GM12865 (cell line): ENCODE measurements at places on chromosomes 2 and 18.

- DNase-seq, result peak; percentile 76
These were observed 23.7 kb upstream of the MYO5B start for GRCh38 chr18:50218432-50219197.

GRCh38 chr2:208491641-208492040 is 85.0 kb downstream of the PTH2R start:
- no peak for DNase-seq

GRCh38 chr2:101697124-101698013 is at the start of gene MAP4K4:
Gene MAP4K4, plus strand, starts transcription at chr2:101697707. Its CDS starts 374 bp downstream, at chr2:101698081.
- peak; percentile 50 for DNase-seq

DNA sequence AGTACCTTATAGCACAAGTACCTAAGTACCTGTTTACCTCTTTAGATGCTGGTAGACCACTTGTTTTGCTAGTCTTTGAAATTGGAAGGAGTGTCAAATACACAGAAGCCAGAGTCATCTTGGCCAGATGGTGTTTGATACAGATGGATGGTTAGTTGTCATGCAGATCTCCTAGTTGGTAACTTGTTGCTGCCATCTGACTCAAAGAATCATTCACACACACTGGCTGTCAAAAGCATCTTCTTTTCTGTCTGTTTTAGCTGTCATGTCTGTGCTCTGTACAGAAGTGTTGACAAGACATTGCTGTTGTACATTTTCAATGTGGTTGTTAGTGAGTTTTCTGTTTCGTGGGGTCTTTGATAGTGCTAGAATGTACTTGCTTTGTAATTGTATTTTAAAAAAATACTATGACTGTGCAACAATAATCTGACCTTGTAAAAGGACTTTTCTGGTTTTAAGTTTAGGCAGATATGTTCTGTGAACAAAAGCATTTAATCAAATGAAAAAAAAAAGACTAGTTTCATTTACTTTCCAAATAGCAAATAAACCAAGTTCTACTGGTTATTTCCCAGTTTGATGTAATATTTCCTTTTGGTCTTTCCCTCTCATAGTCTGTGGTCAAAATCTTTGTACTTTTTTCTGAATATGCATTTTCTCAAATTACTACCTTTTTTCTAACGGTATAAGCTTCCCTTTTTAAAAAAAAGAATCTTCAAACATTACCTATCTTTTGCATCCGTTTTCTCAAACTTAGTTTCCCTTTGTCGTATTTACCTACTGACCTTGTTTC is 39.9 kb downstream of the TANK start:
- peak; percentile 53 for DNase-seq

DNA sequence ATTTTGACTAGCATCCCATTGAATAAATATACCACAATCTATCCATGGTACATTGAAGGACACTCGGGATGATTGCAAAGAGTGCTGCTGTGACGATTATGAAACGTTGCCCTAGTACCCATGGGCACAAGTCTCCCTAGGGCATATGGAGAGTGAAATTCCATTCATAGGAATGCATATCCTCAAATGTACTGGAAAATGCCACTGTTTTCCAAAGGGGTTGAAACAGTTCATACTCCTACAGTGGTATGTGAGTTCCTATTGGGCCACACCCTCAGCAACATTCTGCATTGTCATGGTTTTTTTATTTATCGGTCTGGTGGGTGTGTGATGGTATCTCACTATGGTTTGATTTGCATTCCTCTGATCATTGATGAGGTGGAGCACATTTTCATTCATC is 130.6 kb downstream of the TWIST2 start:
- DNase-seq, result no peak

DNA sequence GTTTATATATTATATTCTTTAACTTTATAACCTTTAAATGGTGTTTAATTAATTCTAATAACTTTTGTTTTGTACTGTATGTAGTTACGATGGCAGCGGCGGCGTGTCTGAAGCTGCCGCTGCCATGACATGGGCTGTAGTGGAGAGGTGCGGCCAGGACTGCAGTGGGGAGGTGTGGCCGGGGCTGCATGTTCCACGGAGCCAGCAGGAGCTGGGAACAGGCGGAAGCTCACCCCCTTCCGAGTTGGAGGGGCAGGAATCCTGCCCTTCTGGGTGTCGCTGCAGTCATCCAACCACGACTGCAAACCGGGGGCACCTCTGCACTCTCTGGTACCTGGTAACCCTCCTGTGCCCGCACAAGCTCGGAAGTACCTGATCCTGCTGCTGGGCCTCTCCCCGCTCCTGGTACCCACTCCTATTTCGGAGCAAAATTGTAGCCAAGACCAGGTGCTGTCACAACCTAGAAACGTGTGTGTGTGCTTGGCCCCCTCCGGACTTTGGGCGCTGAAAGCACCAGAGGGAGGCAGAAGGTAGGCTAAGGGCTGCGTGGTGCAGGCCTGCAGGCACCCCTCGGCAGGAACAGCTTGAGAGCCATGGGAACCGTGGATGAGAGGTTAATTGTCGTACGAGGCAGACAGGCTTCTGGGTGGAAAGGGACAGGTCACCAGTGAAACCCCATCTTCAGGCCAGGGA is 1329.7 kb upstream of the SLC39A10 start:
- DNase-seq, result no peak

- no peak for DNase-seq
These were observed 87.3 kb downstream of the ACAA2 start for GRCh38 chr18:49725809-49726674.

DNA sequence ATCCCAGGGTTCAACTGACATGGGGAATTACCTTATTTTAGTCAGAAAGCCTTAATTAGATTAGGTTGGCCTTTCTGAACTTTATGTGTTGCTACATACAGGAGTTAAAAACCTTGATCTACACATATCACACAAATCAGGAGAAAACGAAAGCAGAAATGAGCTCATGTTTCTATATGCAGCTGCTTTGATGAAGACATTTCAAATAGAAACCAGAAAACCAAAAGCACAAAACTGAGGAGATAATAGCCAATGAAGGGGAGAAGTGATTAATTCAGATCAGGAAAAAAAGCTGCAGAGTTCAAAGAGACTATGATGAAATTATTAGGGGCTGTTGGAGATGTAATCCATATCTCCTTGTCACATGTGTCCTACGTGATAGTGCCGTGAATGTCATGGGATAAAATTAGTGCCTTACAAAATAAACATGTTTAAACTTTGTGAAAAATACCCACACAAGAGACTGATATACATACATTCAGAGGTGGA is 255.0 kb downstream of the CAMKMT start:
- peak; percentile 68 for DNase-seq

DNA sequence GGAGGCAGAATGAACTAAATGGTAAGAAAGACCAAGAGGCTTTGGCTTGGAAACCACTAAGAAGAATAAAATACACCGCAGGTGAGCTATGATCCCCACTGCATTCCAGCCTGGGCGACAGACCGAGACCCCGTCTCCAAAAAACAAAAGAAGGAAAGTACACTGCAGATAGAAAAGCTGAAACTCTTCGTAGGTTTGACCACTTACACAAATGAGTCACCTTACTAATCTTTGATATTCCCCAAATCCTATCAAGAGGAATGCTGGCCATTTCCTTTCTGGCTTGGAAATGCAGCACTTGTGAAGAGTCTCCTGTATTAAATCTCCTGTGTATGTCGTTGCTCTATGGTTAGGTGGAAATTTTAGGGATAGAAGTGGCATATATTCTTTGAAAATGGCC is 108.8 kb downstream of the MTCL1 start:
- DNase-seq, result no peak

DNA sequence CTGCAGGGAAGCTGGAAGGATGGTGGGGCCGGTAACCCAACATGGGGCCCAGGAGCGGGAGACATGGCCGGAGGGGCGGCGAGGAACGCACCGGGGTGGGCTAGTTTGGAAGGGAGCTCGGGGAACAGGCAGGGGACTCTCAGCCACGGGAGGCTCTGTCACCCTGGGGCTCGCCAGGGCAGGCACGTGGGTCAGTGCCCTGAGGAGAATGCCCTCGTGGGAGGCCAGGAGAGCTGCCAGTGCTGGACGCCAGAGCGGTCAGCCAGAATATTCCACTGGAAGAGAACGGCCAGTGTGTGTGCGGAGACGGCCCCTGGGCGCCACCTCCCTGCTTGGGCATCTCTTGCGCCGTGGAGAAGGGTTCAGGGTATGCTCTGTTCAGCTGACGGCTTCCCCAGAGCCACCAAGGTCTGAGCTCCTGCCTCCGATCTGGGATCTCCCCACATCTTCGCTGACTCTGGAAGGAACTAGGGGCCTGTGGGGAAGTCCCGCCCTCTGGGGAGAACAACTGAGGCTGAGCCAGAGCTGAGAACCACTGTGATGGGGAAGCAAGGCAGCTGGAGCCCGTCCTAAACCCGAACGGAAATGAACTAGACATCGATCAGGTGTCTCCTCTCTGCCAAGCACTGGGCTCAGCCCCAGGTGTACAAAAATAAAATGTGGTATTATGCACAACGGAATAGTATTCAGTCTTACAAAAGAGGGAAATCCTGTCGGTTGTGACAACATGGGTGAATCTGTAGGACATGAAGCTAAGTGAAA is 49.3 kb downstream of the TNP1 start:
- no peak for DNase-seq

DNA sequence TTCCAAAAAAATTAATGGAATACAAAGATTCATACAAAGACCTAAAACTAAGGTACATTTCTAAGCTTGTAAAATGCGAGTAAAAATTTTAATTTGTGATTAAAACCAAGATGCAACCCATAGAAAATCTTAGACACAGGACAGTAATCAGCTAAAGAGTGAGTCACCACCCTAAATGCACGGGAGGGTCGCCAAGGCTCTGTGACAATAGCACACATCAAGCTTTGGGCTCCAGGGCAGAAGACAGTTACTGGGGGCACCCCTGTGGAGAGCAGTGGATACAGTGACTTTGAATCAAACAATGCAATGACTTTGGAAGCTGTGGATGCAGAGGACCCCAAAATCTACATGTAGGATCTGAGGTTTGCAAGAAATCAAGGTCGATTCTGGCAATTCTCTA is 7.5 kb downstream of the FLACC1 start:
- no peak for DNase-seq

GRCh38 chr2:74910245-74910644 is 48.2 kb upstream of the POLE4 start:
- no peak for DNase-seq

- no peak for DNase-seq
These were observed 37.4 kb downstream of the NCK2 start for GRCh38 chr2:105782123-105782522.

GRCh38 chr18:68102117-68102516 is 585.6 kb upstream of the DSEL start:
- DNase-seq, result no peak

DNA sequence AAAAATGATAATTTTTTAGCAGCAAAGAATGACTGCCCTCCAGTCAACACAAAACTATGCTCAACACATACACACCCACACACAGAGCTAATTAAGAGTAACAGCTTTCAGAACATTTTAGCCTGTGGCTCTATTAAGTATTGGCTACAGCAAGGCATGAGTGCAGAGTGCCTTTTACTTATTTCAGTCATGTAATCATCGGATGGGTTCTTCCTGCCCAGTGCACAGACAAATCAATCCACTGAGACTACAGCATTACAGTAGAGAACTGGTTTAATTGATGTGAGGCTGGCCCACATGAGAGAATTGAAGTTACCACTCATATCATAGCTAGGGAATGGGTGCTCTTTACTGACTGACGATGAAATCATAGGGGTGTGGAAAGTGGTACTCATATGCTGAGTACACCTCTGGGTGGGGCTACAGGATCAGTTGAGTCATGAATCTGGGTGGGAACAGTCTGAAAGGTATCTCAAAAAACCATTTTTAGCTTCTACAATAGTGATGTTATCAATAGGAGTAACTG is 241.0 kb downstream of the FSIP2 start:
- peak; percentile 5 for DNase-seq

- no peak for DNase-seq
These were observed 785.7 kb downstream of the CCDC85A start for GRCh38 chr2:56969513-56969912.

DNA sequence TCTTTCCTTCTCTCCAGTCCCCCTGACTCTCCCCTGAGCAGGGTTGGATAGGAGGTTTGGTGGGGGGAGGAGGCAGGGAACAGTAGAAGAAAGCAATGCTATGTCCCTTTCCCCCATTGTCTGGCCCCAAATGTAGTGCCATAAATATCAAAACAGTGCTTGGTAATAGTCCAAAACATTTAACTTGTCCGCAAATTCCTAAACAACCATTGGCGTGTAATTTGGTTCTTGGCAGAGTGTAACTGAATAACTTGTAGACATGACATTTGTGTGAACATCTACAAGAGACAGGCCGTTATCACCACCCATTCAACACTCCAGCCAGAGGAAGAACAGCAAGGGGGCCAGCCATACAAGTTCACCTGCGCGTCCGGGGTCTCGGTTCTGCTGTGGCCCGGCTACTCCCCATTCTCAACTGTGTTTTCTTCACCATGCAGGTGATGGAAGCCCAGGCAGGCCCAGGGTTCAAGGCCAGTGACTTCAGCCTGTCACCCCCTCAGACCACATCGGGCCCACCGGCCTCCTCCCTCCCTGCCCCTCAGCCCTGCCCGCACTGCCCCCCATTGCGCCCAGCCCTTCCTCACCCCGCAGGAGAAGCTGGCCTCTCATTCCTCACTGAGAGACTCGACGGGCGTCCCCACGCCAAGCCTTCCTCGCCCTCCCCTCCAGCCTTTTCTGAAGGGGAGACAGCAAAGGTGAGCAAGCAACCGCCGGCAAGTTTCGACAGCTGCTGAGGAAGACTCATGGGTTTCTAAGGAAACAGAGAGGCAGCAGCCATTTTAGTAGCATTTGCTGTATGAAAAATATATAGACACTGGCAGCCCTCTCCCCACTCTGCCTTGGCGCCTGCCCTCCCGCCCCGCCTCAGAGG is 699 bp upstream of the RAPGEF4 start:
- no peak for DNase-seq

DNA sequence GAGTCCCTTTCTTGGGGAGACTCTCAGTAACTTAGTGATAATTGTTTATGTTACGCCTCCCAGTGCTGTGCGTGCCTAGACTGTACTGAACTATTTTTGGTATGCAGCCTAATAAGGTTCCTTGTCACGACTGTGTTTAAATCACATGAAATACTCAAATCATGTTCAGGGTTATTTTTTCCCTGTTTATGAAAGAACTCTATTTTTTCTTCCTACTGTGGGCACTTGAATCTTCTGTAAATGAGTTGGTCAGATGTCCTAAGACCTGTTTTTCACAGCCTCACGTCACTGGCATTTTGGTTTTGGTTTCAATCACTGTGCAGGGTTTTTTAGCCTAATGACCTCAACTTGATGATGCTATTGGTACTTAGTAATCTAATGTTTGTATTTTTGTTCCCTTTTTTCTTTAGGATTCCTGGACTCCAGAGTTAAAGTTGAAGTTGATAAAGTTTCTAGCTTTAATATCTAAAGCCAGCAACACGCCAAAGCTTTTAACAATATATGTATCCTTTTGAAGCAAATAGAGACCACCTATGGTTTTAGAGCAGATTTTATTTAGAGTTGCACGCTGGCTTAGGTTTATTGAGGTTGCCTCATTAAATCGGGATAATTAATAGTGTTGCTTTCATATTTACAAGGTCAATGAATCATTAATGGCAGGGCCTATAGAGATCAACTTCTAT is 24.0 kb downstream of the ARMC9 start:
- DNase-seq, result peak; percentile 67

- DNase-seq, result no peak
These were observed 25.9 kb upstream of the GPR17 start for GRCh38 chr2:127619877-127620705.
